ENCODE measurements at places on chromosomes 5 and 9.

- DNase-seq, result peak; percentile 92
These were observed 187.1 kb upstream of the BRINP1 start for GRCh38 chr9:119556129-119556875.

- no peak for DNase-seq
These were observed 134.3 kb upstream of the BOD1 start for GRCh38 chr5:173750538-173751265.

- no peak for DNase-seq
These were observed 391.9 kb downstream of the DMRT2 start for GRCh38 chr9:1442105-1442504.

- peak; percentile 98 for DNase-seq
These were observed 29.0 kb downstream of the PTGES2 start for GRCh38 chr9:128098297-128099230.

DNA sequence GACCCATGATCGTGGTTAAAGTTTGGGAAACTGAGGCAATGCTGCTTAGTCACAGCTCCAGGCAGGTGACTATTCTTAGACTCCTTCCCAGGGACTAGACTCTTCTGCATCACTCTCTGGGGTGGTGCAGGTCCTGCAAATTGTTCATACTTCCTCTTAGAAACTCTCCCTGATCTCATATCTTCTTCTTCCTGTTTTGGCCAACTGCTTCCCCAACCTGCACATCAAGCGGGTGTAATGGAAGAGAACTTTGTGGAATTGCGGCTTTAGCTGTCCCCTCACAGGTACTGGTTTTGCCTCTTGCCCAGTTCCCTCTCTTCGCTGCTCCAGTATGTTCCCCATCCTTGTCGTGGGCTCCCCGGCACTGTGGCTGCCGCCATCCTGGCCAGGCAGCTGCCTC lies 111.5 kb upstream of the CTSL start:
- no peak for DNase-seq

GRCh38 chr5:55450050-55450765 lies 84.6 kb downstream of the PLPP1 start:
- no peak for DNase-seq

GRCh38 chr5:140214831-140215230 lies 39.8 kb downstream of the CYSTM1 start:
- no peak for DNase-seq

- peak; percentile 98 for DNase-seq
These were observed 63.5 kb downstream of the C9orf50 start for GRCh38 chr9:129557192-129558036.

GRCh38 chr5:68646144-68646543 lies 430.6 kb downstream of the PIK3R1 start:
- DNase-seq, result no peak

DNA sequence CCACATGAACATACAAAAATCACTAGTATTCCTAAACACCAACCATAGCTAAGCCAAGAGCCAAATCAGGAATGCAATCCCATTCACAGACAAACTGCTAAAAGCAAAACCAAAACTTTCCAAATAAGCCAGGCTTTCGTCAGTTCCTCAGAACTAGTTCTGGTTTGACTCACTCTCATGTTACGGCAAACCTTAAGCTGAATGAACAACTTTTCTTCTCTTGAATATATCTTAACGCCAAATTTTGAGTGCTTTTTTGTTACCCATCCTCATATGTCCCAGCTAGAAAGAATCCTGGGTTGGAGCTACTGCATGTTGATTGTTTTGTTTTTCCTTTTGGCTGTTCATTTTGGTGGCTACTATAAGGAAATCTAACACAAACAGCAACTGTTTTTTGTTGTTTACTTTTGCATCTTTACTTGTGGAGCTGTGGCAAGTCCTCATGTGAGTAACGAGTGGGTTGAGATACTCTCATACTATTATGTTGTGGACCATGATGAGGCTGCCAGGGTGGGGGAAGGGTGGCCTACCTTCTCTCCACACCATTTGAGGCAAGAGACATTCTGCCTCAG lies at the start of gene PDCD1LG2:
Gene PDCD1LG2 (plus strand): TSS at position 172 of the 572 bp plus-strand sequence. CDS start 12,016 bp downstream, outside the sequence.
- no peak for DNase-seq

GRCh38 chr9:69975681-69976080 lies 68.0 kb upstream of the MAMDC2 start:
- peak; percentile 18 for DNase-seq

DNA sequence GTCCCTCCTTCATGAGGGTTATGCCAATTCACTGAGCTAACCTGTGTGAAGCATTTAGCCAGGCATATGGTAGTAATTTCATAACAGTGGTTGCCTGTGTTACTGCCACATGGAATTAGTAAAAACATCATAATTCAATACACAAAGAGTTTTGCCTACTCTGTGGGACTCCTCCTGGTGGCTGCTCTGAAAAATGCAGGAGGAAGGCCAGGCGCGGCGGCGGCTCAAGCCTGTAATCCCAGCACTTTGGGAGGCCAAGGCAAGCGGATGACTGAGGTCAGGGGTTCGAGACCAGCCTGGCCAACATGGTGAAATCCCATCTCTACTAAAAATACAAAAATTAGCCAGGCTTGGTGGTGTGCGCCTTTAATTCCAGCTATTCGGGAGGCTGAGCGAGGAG lies 547.3 kb downstream of the CDK5RAP2 start:
- DNase-seq, result peak; percentile 25

GRCh38 chr5:68591850-68592249 lies 376.3 kb downstream of the PIK3R1 start:
- DNase-seq, result no peak

- DNase-seq, result no peak
These were observed 276.4 kb downstream of the NR2F1-AS1 start for GRCh38 chr5:93304456-93305250.

GRCh38 chr9:75775166-75775565 lies 115.3 kb upstream of the PCSK5 start:
- no peak for DNase-seq

DNA sequence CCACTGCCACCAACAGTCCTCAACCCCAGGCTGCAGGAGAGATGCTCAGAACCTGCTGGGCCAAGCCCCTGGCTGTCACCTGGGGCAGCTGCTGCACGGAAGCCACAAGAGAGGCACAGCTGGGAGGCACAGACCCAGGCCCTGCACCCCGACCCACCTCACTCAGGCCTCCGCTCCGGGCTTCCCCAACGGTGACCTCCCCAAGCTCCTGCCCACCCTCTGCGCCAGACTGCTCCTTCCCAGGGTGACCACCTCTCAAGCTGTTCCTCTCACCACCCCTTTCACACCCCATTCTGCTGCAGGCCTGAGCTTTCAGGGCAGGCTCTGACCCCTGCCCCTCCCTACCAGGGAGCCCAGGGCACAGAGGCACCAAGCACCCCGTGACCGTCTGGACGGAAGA lies 33.0 kb downstream of the VAV2 start:
- DNase-seq, result no peak

- DNase-seq, result no peak
These were observed 46.5 kb downstream of the DUSP1 start for GRCh38 chr5:172724242-172725183.

DNA sequence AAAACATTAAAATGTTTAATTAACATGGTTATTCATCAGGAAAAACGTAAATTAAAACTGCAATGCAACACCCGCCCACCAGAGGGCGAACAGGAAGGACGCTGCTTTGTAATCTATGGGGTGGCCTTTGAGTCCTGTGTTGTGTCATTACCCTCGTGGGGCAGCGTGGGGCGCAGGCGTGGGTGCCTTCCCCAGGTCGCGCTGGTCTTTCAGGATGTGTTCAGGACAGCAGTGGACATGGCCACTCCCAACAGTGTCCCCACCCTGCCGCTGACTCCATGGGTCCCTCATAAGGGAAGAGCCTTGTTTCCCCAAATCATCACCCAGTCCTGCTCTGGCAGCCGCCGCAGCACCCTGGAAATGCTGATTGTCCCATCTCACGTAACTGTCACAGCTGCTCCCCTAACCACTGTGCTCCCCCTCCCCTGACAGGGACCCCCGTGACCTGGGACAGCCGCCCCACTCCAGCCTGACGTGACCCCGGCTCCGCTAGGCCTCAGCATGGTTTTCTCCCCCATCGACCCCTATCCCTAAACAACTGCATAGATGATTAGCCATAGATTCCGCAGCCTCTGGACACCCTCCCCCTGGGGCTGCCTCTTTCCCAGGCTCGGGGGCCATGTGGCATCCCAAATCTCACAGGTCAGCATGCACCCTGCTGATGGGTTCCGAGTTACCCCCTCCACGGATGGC lies 36.4 kb downstream of the GLT6D1 start:
- peak; percentile 50 for DNase-seq

DNA sequence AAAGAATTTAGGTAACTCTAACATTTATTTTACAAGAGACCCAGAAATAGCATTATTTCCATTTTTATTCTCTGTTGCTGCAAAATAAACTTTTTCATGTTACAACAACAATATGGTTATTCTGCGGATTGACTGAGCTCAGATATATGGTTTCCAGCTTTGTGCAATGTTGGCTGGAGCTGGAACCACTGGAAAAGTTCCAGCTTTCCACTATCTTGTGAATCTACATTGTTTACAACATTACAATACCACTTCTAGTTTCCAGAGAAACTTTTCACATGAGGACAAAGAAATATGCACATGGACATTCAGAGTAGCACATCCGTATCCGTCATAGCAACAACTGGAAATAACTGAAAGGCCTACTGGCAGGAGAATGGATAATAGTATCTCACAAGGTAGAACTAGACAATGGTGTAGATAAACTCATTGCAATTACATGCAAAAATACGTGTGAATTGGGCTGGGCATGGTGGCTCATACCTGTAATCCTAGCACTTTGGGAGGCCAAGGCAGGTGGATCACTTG lies 436.1 kb upstream of the ADAMTS16 start:
- no peak for DNase-seq

DNA sequence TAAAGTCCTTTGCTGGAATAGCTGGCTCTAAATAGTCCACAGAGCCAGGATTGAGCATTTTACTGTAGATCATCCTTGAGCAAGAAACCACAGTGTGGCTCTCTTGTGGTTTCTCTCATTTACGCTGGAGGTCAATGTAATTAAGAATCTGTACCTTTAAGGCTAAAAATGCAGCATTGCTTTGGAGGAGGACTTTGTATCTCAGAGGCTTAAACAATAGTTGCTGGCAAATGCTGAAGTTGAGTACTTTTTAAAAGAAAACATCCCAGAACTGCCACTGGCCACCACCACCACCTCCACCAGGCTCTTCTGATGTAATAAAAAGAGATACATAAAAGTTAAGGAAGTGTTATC lies 177.3 kb upstream of the ADAMTSL1 start:
- DNase-seq, result no peak

DNA sequence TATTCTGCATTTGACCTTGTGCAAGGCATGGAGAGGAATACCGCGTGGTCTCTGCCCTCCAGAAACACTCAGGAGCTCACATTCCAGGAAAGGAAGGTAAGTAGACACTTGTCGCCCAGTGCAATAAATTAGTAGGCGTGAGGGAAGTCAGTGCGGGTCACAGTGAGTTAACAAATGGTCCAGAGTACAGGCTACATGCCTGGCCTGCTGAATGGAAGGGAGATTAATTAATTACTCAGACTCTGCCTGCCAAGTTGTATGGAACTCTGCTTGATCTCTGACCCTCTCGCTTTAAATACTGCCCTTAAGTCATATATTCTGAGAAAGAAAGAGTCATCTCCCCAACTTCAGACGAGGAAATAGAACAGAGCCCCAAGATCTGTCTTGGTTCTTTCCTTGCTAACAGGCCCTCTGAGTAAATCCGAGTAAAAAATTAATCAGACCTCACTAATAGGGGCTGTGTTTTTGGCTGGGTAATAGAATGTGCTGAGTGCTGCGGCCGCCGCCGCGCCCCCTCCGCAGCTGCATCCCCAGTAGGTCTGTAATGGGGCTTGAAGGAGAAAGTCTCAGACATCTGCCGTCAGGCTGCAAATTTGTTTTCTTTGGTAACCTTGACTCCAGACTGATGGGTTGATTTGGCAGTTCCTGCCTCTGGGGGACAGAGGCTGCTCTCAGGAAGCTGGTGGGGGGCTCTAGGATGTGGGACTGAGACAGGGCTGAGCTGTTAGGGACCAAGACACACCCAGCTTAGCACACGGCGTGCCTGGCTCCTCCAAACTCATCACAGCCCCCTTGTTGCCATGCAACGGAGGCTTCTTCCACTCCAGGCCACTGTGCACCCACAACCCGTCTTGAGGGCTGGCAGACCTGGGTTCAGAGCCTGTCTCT lies 144.4 kb downstream of the NSG2 start:
- no peak for DNase-seq

GRCh38 chr5:124056326-124056990 lies 544.5 kb downstream of the CSNK1G3 start:
- no peak for DNase-seq

- no peak for DNase-seq
These were observed 12.7 kb upstream of the FCN1 start for GRCh38 chr9:134930398-134930797.

GRCh38 chr5:83538786-83539462 lies 67.4 kb downstream of the VCAN start:
- DNase-seq, result no peak

DNA sequence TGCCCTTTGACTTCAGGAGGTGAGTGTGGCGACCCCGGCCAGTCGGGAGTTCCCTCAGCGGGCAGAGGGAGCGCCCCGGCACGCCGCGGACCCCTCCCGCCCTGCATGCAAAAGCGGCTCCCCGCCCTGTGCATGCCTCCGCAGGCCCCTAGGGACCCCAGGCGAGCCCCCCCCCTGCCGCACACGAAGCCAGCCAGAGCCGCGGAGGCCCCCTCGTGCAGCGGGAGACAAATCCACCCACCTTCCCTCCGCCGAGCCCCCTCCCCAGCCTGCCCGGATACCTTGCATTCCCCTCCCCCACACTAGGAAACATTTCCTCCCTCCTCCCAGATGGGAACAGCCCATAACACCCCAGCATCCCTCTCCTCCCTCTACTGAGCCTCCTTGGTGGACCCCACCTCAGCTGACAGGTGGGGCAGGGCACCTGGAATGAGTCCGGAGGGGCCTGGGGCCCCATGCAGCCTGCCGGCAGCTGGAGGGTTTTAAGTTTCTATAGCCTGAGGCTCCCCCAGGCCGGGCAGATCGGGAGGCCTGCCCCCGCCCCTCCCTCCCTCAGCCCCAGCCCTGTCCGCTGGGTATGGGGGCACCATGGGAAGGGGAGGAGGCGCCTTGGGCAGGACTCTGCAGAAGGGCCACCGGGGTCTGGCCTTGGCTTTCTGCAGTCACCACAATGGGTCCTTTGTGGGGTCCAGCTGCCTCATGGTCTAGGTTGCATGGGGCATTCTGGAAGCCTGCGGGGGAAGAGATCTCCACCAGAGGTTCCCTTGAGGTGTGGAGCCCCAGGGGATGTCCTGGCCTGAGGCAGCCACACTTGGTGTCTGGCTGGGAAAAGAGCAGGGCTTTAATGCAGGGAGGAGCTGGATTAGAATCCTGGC lies 601 bp downstream of the ERGIC1 start:
- no peak for DNase-seq

GRCh38 chr9:129007035-129007765 lies 20.9 kb downstream of the SH3GLB2 start:
- DNase-seq, result no peak

- DNase-seq, result peak; percentile 29
These were observed 14.3 kb upstream of the JADE2 start for GRCh38 chr5:134510970-134511795.

DNA sequence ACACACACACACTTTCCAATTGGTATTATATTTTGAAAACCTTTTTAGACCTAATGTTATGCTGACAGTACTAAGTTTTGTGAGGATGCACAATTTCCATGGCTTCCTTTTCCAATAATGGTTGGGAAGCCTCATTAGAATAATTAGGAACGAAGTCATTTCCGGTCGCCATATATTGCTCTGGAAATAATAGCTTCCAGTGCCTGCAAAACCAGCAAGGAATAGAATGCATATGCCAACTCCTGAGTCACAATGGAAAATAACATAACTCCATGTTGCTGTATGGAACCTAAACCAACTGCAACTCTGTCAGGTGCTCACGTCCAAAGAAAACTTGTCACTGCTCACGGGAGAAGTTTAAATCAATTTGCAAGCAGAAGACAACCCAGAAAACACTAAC lies 222.0 kb downstream of the EBF1 start:
- DNase-seq, result no peak

GRCh38 chr9:128358861-128359260 lies 12.3 kb upstream of the URM1 start:
- no peak for DNase-seq

Measured in WERI-Rb-1 (cell line).